Stimulated activated naive CD8-positive, alpha-beta T cell treated with anti-CD3 and anti-CD28 coated beads, Interleukin-15, Interleukin-2, amounts not matched to agents 100 U/mL and 50 U/mL, for 24 hours (primary cell): ENCODE measurements at places on chromosomes 6 and 20.
A peak's percentile ranks its signal among the peaks of the same experiment; 100 is the strongest.

GRCh38 chr6:51184046-51184445 lies 365.4 kb downstream of the TFAP2B start:
- DNase-seq, result no peak

GRCh38 chr6:143107911-143108761 lies 47.4 kb downstream of the AIG1 start:
- no peak for DNase-seq

DNA sequence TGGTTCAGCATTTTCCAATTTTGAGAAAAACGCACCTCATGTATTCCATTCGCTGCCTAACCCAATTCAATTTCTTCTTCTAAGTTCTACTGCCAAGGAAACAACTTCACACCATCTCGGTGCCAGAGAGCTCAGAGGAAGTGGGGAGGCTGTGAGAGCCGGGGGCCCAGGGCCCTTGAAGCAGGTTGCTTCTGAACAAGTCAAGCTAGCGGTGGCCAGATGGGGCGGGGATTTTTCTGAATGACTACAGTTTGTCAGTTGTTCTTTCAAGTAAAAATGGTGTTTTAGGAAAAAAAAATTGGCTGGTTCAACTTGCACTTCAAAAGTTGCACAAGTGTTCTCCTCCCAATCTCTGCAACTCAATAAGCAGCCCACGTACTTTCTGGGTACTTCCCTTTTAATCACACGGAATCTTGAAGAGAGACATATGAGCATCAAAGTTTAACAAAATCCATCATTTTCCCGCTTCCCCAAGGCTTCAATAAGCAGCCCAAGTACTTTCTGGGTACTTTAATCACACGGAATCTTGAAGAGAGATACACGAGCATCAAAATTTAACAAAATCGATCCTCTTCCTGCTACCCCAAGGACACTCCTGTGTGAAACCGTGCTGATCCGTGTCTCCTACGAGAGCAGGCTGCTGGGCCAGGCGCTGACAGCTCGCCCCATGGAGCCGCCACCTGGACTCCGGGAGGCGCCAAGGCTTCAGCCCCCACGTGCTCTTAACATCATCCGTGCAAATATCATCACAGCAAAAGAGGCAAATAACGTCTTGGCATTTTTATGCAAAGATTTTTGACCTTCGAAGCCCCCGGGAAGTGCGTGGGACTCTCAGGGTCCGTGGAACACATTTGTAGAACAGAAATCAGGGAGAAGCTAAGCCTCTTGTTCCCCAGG lies 186.7 kb upstream of the PDE10A start:
- DNase-seq, result no peak

DNA sequence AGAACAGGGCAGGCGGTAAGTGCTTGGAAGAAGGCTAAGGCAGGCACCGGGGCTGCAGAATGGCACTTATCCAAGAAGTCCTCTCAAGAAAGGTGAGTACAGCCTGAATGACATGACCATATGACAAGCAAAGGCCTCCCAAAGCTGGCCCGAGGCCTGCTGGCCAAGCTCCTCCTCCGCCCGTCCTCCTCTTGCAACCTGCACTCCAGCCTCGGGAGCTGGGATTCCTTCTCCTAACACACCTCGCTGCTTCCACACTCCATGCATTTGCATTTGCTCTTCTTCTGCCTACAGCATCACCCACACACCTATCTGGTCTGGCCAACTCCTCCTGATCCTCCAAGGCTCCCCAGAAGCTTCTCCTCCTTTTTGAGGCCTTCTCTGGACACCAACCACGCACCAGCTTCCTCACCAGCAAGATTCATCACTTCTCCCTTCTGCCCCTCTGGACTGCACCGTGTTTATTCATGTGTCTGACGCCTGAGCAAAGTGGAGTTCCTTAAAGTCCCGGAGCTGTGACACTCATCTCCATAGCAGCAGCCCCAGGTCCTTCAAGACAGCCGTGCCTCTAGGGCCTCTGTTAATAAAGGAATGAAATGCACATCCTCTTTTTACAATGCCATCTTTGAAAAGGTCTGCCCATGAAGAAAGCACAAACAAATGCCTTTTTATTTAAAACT lies 32.3 kb downstream of the CNKSR3 start:
- DNase-seq, result no peak

DNA sequence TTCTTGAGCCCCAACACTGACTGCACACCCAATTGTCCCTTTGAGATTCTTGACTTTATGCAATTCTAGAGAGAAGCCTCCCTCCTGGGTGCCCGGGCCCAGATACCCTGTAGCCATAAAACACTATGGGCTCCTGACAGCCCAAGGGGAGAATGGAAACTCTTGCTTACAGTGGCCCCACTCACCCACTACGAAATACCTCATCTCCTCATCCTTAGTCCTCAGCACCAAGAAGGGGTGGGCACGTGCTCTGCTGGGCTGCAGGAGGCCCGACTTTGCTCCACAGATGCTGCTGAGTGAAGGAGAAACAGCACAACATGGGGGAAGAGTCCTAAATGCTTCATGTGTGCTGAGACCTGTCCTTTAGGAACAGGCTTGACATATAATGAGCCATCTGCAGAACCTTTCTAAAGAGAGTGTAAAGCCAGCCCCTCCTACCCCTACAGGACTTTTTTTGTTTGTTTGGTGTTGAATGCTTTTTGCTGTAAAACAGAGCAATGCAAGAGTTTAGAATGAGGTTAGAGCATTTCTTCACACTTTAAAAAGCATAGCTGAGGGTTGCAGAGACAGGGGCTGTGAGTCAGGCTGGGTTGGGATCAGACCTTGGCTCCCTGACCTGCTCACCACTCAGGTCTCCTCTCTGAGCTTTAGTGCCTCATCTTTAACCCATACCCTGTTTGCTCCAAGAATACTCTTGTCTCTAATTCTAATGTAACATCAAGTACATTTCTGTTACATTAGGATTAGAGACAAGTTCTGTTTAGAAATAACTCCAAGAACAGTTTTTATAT lies 17.6 kb upstream of the SIRPG start:
- no peak for DNase-seq

- no peak for DNase-seq
These were observed 131.6 kb downstream of the KIF6 start for GRCh38 chr6:39593646-39594045.

- DNase-seq, result no peak
These were observed 194.2 kb downstream of the JARID2 start for GRCh38 chr6:15440040-15440439.

- DNase-seq, result no peak
These were observed 37.1 kb downstream of the HIVEP1 start for GRCh38 chr6:12049165-12049564.

DNA sequence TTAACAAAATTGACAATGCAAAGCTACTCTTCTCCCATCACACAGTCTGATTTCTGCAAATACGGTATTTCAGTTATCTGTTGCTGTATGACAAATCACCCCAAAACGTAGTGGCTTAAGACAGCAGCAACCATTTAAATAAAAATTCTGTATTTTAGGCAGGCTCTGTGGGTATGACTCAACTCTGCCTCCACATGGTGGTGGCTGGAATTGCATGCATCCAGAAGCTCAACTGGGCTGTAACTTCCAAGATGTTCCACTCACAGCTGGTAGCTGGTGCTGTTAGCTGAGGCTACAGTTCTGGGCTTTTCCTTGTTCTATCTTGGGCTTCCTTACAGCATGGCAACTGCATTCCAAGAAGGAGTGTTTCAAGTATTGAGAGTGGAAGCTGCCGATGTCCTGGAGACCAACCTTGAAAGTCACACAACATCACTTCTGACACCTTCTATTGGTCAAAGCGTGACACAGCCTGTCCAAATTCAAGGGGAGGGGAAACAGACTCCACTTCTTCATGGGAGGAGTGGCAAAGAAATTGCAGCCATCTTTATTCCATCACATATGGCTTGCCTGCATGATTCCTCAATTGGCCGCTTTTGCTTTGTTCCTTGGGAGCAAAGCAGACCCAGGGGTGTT lies 39.7 kb upstream of the TULP1 start:
- peak; percentile 67 for DNase-seq

GRCh38 chr6:1377526-1377925 lies 11.8 kb upstream of the FOXF2 start:
- DNase-seq, result no peak

GRCh38 chr6:143621876-143622605 lies 55.7 kb upstream of the PHACTR2 start:
- DNase-seq, result no peak

- DNase-seq, result no peak
These were observed 35.9 kb downstream of the DUSP22 start for GRCh38 chr6:328136-328670.

DNA sequence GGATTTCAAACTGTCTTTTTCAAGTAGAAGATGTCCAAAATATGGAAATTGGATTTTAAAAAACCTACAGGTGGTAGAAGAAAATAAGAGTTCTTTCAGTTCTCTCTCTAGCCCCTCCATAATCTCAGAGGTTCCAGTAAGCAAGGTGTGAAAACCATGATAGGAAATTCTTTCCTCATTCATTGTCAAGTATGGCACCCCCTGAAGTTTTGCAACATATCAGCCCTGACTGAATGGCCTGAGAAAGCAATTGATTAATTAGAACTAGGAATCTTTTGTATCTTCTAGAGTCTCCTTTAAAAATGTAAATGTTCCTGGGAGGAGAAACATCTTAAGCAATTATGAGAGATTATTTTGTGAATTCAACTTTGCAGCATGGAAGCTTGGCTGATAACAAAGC lies 198.7 kb upstream of the STXBP5 start:
- peak; percentile 10 for DNase-seq

- no peak for DNase-seq
These were observed 4.9 kb upstream of the LMBRD1 start for GRCh38 chr6:69801711-69802110.

GRCh38 chr20:11170565-11170964 lies 496.8 kb upstream of the JAG1 start:
- no peak for DNase-seq

- peak; percentile 49 for DNase-seq
These were observed 26.3 kb downstream of the HECA start for GRCh38 chr6:139161169-139161568.

DNA sequence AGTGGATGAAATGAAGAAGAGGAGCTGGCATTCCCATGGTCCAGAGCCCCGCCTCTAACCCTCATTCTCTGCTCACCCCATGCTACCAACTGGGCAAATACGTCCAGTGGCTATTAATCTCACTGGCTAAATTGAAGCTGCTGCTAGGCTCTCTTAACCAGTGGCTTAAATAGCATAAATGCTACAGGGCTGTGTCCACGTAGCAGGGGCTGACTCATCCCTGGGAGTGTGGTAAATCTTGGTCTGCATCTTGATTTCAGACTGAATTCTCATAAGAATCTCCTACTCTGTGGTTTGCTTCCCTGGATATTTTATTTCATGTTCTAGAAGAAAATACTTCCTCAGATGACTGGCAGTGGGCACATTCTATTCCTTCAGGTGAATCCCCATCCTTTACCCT lies 193.1 kb upstream of the ARG1 start:
- DNase-seq, result no peak

- no peak for DNase-seq
These were observed 98.3 kb downstream of the ANKRD60 start for GRCh38 chr20:58130156-58130555.

GRCh38 chr6:26032340-26033084 lies 54.7 kb upstream of the HFE start:
- peak; percentile 47 for DNase-seq

DNA sequence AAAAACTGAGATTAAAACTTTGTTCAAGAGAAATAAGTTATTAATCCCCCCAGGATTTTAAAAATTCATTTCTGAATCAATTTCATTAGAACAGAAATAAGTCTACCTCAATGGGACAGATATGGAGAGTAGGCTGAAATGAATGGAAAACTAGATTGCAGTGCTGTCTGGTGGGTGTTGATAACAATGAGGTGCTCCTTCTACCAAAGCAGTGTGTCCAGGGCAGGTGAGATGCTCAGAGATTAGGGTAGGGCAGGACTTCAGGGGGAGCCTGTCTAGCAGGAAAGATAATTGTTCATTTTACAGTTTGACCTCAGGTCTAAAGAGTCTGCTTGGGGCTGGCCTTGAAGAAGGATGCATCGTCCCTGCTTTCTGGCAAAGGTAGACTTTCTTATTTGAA lies 38.0 kb upstream of the MYLIP start:
- DNase-seq, result no peak

- no peak for DNase-seq
These were observed 151.8 kb upstream of the MLN start for GRCh38 chr6:33955566-33955965.

DNA sequence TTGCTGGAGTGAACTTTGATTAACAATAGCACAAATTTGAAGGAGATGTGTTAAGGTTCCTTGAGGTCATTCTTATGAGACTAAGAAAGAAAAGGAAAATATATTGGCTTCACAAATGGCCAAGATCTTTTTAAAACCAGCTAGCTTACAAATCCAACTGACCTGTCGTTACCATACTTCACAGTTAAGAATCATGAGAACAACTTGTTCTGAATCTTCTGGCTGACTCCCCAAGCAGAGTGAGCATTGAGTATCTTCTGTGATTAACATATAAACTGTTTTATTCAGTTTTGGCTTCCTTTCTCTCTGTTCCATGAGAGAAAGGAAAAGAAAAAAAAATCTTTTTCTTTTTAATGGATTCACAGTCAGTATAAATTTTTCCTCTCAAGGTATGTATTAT lies 277.1 kb downstream of the KHDC1L start:
- DNase-seq, result no peak

GRCh38 chr6:156953127-156953478 lies 175.9 kb downstream of the ARID1B start:
- no peak for DNase-seq

- DNase-seq, result no peak
These were observed 81.2 kb downstream of the UNC5CL start for GRCh38 chr6:40957616-40958492.

GRCh38 chr6:144662812-144663365 lies 377.8 kb downstream of the UTRN start:
- no peak for DNase-seq

GRCh38 chr6:128888444-128889175 lies 5.7 kb downstream of the LAMA2 start:
- DNase-seq, result no peak

- DNase-seq, result no peak
These were observed 34.5 kb upstream of the DUSP22 start for GRCh38 chr6:257774-258173.

- DNase-seq, result no peak
These were observed 448.2 kb downstream of the RFPL4B start for GRCh38 chr6:112795316-112795715.

- no peak for DNase-seq
These were observed 19.5 kb downstream of the CST4 start for GRCh38 chr20:23669327-23669726.

DNA sequence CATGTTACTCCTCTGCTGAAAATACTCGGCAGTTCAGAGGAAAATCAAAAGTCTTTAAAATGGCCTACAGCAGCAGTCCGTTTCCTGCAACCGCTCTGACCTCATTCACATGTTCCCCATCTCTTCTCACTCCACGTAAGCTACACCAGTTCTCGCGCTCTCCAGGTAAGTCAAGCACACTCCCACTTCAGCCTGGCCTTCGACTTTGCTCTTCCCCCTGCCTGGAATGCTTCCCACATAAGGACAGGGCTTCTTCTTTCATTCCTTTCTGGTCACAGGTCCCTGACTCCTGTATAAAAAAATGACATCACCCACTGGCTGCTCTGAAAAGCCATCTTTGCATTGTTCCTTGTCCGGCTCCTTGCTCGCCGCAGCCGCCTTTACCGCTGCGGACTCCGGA lies 42.7 kb downstream of the MGME1 start:
- DNase-seq, result no peak

GRCh38 chr20:20365480-20366161 lies 2.3 kb upstream of the INSM1 start:
- DNase-seq, result no peak
